Stimulated activated CD4-positive, alpha-beta T cell treated with anti-CD3 and anti-CD28 coated beads, Interleukin-1b, Interleukin-23, amount 100 ng/mL, for 1 hour (primary cell): ENCODE measurements at places on chromosomes 2 and 18.

DNA sequence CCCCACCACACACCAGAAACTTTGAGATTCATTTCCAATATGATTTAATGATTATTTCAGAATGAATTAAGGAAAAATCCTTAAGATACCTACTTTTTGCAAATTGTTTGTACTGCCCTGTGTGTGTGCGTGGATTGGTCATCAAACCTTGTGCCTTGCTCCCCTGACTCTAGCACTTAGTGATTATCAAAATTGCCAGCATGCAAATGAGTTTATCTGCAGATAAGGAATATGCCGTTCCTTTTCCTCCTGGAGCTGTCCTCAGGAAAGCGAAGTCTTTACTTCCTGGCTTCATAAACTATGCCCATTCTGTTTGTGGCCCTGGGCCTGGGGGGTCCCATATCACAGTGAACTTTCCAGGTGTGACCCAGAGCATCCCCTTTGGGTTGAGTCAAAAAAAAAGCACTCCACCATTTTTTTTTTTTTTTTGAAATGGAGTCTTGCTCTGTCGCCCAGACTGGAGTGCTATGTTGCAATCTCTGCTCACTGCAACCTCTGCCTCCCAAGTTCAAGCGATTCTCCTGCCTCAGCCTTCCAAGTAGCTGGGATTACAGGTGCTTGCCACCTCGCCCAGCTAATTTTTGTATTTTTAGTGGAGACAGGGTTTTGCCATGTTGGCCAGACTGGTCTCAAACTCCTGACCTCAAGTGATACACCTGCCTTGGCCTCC lies 11.4 kb downstream of the CHMP1B start:
- DNase-seq, result no peak

GRCh38 chr2:29389686-29390085 lies 274.5 kb downstream of the CLIP4 start:
- DNase-seq, result no peak

DNA sequence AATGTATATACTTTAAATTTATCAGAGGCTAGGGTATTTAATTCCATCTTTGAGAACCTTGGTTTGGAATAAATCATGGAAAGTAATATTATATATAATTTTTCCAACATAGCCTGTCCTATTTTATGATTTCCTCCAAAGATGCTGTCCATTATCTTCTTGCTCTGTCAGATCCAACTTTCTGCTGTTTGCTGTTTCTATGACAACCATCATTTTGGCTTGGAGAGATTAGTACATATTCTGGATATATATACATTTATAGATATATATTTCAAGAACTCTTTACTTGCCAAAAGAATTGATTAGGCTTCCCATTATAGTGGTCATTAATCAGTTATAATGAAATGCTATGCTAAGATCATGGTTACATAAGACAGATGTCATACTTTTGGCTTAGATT lies 31.3 kb downstream of the CSRNP3 start:
- no peak for DNase-seq

DNA sequence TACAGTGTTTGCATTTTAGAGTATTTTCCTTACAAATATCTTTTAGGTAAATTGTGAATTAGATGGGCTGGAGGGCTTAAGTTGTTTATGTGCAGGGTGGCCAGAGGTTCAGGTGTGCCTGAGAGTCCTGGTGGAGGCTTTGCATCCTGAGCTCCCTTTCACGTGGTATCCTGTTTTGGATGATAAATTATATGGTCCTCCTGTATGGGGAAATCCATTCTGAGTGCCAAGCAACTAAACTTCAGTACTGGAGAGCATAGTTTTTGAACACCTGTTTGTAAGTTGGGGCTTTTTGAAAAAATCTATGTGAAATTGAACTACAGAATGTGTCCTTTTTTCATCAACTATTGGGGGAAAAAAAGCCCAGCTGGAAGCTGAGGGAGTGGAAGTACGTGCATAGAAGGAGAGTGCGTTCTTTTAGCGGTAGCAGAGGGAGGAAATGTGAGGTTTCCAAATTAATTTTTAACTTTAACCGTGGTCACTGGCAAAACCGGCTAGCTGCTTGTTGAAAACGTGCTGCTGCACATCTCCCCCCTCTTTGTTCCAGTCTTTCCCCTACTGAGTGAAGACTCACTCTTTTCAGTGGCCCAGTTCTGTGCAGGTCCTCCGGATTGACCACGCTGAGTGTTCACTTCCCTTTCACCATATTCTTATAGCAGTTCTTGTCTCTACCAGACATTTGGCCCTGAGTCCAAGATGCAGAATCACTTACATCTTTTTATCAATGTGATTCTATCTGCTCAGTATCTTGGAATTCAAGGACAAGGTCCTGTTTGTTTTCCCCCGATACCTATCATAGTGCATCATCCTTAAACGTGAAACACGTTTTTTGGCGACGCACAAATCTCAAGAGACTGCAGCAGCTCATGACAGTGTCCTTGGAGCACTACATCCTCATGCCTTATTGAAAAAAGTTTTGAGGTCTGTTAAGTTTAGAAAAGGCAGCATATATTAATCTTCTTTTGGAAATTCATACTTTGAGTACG lies 15.3 kb downstream of the CNOT11 start:
- DNase-seq, result no peak

DNA sequence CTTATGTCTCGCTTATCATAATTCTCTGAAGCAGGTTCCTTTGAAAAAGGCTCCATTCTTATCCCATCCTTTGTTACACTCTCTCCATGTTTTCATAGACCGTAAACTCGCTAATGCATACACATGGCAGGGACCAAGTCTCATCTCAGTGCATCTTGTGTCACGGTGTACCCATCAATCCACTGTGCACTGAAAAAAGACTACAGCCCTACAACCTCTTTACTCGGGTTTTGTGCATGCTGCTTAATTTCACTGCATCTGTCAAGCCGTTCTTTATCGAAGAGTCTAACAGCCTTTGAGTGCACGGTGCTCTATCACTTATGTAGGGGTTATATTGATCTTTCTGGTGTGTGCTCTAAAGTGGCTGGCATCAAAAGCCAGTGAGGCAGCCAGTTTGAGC lies 302.9 kb upstream of the ERBB4 start:
- DNase-seq, result no peak

DNA sequence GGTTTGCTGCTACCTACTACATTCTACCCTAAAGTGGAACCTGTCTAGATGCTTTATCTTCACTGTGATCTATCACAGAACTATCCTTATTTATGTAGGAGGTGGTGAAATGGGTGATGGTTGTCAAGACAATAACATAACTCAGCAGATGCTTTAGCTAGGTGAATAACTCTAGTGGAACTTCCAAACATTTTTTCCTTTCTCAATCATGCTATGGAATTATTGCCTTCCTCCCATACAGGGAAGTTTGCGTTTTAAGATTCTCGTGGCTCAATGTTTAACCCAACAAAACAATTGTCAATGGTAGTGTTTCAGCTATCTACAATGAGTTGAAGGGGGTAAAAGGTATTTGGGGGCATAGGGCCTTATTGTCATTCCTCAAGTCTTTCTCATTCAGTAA lies 82.6 kb upstream of the GLI2 start:
- DNase-seq, result no peak

DNA sequence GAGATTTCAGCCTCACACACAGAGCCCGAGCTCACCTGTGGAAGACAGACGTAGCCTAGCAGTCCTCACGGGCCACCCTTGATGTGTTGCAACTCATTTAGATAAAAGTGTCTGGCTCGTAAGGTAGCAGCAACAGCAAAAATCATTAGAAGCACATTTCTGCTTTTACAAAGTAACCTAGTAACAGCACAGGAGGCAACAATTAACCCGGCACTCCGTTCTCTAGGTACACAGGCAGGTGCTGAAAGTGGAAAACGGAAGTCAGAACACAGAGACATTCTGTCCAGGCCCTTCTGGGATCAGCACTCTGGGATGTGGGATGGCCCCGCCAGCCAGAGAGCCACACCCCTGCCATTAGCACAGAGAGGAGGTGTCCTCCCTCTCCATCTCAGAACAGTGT lies 99.3 kb downstream of the KLHL29 start:
- no peak for DNase-seq

DNA sequence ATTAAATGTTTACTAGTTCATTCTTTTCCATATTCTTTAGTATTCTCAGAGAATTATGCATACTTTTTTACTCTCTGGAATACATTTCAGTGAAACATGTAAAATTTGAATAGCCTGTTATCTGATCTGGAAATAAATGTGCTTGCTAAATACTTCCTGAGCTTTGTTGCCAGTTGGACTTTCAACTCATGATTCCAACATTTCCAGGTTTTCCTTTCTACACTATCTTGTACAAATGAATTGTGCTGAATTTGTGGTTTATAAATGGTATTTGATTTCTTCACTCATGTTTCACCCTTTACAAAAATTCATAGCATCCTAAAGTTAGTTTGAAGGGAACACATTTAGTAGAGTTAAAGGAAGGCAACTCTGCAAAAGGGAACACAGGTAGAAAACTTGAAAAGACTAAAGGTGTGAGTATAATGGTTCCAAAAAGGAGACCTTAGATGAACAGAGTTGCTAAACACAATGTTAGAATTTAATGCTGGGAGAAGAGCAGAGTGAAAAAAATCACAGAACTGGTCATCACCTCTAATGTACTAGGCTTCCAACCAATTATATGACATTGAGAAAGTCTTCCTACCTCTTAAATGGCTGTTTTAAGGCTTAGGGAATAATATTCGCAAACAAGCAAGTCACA lies 28.6 kb downstream of the SYT4 start:
- no peak for DNase-seq

- DNase-seq, result no peak
Measured at GRCh38 chr18:28510210-28510609, 333.3 kb upstream of the CDH2 start.

GRCh38 chr18:40469316-40469715 lies 1485.7 kb upstream of the PIK3C3 start:
- DNase-seq, result no peak

DNA sequence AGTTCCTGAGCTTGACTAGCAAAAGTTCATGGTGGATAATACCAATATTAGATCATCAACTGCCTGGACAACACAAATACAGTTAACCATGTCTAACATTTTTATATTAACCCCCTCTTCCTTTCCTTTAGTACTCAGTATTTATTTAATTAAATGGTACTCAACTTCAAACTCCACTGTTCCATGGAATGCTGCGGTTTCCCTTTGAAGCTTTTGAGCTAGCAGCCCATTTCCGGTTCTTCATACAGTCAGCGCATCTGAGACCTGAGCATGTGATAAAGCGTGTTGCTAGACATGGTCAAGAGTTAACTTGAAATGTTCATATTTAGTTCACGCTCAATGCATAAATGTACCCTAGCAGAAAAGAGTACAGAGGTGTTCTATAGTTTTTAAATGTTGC lies 278.4 kb downstream of the ALPK2 start:
- DNase-seq, result no peak

GRCh38 chr18:46340716-46341115 lies 236.5 kb downstream of the HAUS1 start:
- DNase-seq, result no peak

DNA sequence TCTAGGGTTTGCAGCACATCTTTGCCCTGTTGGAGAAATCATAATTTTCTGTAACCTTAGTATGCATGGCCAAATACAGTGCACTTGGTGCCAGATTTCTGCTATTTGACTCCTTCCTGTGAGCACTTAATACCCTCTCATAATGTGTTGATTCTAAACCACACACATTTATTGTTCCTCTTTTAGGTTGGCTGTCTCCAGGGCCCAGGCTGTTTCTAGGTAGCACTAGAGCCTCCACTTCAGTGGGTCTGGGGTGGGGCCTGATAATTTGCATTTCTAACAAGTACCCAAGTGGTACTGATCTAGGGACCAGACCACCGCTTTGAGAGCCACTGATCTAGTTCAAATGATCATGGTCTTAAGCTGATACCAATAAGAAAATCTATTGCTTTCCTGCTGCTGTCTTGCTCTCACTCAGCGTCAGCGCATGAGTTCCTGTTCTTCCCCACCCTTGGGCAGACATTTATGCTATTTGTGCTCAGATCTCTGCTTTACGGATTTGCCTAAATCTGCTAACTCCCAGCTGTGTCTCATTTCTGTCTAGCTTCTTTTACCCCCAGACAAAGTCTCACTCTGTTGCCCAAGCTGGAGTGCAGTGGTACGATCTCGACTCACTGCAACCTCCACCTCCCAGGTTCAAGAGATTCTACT lies 7.4 kb downstream of the PTRHD1 start:
- no peak for DNase-seq

- DNase-seq, result no peak
Measured at GRCh38 chr18:808086-808485, 4.0 kb downstream of the YES1 start.

DNA sequence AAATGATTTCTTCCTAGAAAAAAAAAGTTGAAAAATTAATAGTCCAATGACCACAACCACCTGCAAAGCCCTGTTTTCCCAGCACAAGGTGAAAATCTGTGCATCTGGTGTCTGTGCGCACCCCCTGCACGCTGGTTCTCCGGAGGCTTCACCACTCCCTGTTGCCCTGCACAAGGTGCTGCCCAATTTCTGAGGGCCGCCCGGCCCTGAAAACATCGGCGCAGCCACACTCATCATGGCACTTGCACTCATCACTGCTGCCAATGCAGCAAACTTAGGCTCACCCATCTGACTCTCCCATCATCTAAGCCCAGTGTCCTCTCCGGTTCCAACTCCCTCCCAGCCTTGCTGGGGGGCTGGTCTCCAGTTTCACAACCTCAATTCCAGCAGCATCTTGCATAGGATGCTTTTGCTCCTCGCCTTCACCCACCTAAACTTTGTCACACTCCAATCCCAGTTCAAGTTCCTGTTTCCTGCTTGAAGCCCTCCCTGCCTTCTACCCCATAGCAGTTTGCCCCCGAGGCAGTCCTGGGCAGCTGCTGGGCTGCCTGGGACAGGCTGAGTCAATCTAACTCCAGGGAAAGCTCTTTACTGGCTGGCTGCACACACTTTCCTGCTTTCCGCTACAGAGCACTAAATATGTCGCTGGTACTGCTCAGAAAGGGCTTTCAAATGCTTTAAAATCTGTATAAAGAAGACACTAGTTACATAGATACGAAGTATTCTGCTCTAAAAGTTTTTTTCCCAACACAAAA lies 522.5 kb upstream of the ID2 start:
- no peak for DNase-seq

- no peak for DNase-seq
Measured at GRCh38 chr2:20925265-20925889, 102.5 kb upstream of the LDAH start.

DNA sequence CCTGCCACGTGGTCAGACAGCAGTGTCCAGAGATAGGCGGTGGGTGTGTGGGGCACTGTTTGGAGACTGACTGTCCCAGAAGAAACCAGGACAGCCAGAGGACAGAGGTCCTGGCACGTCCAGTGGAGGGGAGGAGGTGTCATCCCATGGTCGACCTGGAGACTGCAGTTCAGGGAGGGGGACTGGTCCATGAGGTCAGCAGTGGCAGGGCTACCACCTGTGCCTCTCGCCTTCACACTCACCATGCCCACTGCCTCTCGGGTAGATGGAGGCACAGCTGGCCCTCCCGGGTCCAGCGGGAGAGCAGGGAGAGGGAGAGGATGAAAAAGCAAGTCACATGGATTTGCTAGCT lies 53.9 kb downstream of the INHBB start:
- no peak for DNase-seq

DNA sequence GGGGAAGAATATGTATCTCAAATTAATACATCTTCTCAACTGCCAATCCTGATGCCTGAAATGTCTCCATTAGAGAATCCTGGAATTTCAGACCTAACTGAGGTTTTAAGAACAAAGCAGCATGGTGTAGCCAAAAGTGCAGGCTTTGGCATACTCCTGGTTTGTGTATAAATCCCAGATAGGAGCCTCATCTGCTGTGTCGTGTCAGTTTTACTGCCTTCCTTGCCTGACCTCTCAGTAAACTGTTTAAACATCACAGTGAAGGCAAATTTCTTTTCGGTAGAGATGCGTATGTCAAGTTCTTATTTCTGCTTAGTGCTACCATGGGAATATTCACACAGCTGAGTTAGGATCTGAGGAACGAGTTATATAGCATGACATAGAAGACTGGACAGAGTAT lies 7.3 kb downstream of the SCG2 start:
- DNase-seq, result no peak

- no peak for DNase-seq
Measured at GRCh38 chr2:202149155-202149762, 76.2 kb downstream of the KIAA2012 start.
